ENCODE measurements at places on chromosomes 12 and 14.
A peak's percentile ranks its signal among the peaks of the same experiment; 100 is the strongest.

DNA sequence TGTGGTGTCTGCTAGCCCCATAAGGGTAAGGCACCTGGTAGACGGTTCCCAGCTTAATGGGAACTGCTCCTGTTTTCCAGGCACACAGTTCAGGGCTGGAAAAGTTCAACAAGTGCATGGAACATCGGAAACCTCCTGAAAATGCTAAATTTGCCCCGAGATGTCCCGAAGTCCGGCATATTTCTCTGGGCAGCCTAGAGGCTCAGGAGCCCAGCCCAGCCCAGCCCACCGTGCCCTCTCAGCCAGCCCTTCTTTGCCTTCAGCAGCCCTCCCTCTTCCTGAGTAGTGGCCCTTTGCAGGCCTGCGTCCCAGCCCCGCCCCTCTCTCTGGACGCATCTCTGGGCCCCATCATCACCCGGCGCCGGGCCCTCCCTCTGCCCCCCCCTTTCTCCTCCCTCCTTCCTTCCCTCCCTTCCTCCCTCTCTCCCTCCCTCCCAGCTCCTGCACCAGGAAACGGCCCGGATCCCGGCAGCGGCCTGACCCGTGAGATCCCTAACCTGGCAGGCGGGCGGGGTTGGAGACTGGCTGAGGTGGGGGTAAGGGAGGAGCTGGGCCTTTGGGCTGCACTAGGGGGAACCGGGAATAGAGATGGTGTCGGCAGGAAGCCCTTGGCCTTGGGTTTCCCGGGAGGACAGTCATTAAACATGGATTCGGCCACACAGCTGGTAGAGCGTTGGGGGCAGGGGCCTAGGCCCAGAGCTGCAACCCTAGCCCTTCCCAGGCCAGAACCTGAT lies at the start of gene BCL2L2:
Gene BCL2L2 (plus strand): TSS at position 422 of the 734 bp plus-strand sequence. CDS start 935 bp downstream, outside the sequence.
- DNase-seq: no peak

DNA sequence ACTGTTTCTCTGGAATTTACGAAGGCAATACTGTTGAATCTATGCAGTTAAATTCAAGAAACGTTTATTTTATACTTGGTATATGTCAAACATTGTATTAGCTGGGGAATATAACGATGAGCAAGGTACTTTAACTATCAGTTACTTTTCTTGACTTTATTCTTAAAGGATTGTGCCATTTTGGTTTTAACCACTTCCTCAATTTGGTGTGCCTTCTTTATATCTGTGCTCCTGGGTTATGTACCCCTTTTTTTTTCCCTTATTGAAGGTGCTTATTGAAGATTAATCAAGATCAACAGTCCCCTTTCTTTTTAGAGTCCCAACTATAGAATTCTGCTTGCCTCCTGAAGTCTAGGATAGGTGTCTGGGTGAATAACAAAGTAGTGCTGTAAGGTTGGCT lies 5.8 kb downstream of the RAB21 start:
- DNase-seq: no peak

GRCh38 chr14:36226164-36226563 lies 49.6 kb upstream of the PTCSC3 start:
- DNase-seq: no peak

DNA sequence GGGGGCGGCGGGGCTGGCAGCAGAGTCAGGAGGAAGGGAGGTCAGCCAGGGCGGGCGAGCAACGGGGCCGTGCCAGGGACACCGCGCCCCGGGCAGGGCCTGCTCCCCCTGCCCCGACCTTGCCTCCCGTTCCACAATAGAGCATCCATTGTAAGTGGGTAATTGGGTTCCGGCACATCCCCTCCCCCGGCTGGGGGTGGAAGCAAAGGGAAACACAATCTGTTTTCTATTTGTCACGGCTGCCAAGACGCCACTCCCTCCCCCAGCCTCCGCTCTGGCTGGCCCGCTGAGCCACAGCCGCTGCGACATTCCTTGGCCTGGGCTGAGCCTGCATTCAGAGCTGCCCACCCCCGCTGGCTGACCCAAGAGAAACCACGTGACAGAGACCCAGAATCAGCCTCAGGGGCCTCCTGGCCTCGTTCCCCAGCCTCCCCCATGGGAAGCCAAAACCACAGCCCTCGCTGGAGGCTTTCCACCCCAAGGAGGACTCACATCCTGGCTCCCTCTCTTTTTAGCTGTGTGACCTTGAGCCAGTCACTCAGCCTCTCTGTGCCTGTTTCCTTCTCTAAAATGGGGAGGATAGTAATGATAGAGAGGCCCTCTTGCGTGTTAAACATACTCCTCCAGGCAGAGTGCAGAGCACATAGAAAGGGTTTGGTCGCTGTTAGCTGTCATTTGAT lies 117.6 kb downstream of the SCARB1 start:
- no peak for DNase-seq

GRCh38 chr12:19683178-19683927 lies 244.1 kb downstream of the AEBP2 start:
- no peak for DNase-seq

DNA sequence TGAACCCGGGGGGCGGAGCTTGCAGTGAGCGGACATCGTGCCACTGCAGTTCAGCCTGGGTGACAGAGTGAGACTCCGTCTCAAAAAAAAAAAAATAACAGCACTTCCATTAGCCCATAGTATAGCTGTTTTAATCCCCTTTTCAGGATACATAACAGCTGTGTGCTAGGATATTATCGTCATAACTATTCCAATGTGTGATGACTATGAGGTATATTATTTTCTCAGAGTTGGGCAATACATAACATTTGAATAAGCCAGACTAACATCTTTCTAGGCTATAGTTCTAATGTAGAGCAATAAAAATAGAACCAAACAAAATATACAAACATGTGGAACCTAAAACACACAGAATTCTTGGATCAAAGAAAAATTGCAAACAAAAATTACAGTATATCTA lies 57.1 kb downstream of the MARK3 start:
- DNase-seq: no peak

DNA sequence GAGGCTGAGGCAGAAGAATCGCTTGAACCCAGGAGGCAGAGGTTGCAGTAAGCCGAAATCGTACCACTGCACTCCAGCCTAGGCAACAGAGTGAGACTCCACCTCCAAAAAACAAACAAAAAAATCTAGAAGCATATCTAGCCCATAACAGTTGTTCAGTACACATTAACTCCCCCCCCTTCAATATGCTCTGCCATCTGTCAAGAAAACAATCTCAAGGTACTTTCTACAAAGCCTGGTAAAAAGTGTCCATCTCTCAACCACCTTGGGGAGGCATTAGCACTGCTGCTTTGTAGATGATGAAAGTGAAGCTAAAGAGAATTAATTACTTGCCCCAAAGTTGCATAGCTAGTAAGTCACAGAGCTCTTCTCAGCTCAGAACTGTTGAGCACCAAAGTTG lies 24.9 kb downstream of the LGALS3 start:
- DNase-seq: no peak

DNA sequence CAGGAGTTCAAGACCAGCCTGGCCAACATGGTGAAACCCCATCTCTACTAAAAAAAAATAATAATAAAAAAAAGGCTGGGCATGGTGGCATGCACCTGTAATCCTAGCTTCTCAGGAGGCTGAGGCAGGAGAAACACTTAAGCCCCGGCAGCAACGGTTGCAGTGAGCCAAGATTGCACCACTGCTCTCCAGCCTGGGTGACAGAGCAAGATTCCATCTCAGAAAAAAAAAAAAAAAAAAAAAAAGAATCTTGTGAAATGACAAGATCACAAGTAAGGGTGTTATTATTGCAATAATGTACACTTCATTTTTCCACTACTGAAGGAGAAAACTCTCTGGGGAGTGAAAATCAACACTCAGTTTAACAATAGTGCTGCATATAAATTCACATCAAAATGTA lies 8.8 kb upstream of the PTGR2 start:
- no peak for DNase-seq

DNA sequence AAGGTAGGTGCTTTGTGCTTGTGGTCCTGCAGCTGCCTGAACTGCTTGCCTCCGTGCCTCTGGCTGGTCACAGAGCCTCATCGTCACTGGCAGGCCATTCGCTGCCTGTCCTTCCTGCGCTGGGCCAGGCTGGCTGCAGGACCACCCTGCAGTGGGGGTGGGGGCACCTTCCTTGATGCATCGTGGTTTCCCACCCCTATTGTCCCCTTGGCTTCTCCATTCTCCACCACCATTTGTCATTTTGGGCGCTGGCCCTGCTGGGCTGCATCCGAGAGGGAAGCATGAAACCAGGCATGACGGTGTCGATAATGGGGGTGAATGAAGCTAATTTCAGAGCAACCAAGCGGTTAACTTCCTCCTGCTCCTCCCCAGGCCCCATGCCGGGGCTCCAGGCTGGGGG lies 127.7 kb downstream of the NRXN3 start:
- DNase-seq: no peak

- DNase-seq: no peak
These were observed 20.6 kb downstream of the COX14 start for GRCh38 chr12:50132505-50133135.

DNA sequence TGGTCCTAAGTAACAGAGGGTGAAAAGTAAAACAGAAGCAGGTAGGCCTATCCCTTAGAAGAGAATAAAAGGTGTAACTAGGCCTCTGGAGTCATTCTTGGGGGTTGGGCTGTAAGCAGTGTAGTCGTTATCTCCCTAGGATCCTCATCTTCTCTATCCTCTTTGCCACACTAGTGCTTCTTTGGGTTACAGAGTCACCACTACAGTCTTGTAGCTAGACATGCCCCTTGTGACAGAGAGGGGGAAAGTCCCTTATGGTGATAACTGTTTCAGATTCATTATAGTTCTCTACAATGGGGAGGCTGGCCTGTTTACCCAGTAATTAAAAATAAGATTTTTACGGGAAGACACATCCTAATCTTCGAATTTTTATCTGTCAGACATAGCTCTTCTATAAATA lies 16.4 kb upstream of the SRP54 start:
- no peak for DNase-seq

DNA sequence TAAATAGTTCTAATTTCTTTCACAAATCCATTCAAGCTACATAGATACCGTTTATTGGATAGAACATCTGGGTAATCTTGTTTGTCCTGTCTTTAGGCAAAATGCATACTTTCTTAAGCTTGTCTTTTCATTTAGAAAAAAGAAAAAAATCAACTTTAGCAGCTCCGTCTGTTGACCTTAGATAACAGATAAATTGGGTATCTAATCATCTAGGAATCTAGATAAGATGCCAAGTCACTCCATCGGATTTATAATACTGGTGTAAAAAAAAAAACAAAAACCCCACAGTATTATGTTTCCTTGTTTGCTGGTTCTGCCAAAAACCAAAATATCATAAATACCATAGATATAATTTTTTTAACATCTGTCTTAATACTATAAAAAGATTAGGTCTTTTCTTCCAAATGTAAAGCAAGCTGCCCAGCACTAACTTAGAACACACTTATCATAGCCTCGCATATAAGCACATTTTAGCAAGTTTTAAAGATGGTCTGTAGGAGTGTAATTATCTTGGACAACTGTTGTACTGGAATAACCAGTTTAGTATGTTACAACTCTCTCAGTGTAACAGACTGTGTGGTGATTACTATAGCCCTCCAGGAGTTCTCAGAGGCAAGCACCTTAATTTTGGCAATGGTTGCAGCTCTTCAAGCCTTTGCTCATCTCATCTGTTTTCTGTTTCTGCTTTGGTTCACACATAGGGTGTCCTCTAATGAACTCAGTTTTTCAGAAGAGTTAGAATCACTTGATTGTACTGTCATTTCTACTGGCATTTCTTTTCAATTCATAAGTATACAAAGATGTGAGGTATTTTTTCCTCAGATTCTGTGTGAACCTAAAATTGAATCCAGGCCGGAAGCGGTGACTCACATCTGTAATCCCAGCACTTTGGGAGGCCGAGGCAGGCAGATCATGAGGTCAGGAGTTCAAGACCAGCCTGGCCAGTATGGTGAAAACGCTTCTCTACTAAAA lies 83.1 kb downstream of the ANO6 start:
- no peak for DNase-seq

DNA sequence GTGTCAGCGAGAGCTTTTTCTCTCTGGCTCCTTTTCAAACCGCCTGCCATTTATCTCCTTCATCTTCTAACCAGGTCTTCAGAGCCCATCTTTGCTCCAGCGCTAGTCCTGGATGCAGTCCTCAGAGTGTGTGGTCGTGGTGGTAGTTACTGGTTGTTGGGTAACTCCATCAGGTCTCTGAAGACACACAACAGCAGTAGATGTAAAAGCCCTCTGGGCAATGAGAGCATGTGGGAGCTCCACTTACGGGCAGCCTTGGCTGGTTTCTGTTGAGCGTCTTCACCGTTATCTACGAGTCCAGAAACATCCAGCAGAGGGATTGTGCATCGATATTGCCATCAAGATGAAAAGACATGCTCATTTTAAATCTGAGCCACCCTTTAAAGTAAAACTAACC lies 61.2 kb downstream of the FBXL14 start:
- no peak for DNase-seq

GRCh38 chr12:29350080-29350479 lies 30.9 kb downstream of the ERGIC2 start:
- no peak for DNase-seq

DNA sequence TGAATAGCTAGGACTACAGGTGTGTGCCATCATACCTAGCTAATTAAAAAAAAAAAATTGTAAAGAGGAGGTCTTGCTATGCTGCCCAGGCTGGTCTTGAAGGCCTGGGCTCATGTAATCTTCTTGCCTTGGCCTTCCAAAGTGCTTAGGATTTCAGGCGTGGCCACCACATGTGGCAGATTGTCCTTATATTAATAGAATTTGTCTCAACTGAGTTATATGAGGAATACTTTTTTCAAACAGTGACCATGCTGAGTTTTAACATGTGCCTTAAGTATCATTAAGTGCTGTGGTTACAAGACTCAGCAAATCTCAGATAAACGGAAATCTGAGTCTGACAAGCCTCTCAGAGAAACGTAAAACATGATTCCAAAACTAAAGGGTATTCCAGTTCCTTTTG lies 83.2 kb upstream of the FERMT2 start:
- DNase-seq: no peak

DNA sequence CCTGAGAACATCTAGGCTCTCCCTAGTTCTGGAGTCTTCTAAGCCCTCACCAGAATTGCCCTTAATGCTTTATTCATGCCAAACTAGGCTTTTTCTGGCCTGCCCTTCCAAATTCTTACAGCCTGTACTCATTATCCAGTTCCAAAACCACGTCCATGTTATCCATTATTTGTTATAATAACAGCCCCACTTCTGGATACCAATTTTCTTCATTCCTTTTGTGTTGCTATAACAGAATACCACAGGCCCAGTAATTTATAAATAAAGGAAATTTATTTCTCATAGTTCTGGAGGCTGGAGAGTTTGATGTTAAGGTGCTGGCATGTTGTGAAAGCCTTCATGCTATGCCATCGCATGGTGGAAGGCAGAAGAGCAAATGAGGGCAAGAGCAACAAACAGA lies 68.0 kb upstream of the AMIGO2 start:
- no peak for DNase-seq

DNA sequence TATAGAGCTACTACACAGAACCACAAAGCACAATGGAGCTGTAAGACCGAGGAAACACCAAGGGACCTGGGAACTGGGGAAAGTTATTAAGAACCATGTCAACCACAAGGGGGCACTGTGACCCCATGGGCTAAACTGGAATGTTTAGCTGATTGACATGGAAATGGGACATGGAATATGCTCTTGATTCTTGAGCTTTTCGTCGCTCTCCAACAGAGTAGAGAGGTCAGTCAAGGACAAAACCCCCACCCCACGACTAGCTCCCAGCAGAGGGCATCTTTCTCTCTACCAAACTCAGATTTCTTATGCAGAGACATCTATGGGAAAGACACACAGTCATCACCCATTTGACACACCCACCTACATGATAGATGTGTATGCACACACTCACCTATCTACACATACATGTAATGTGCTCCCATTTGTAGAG lies 10.1 kb downstream of the NDRG2 start:
- peak; percentile 81 for DNase-seq

Measured in activated CD4-positive, alpha-beta T cell treated with anti-CD3 and anti-CD28 coated beads, Interleukin-2, amount 50 U/mL, for 24 hours (primary cell).